ENCODE measurements at places on chromosomes 12 and 14.
A peak's percentile ranks its signal among the peaks of the same experiment; 100 is the strongest.

- no peak for DNase-seq
These were observed 52.6 kb downstream of the EEA1 start for GRCh38 chr12:92876496-92876895.

DNA sequence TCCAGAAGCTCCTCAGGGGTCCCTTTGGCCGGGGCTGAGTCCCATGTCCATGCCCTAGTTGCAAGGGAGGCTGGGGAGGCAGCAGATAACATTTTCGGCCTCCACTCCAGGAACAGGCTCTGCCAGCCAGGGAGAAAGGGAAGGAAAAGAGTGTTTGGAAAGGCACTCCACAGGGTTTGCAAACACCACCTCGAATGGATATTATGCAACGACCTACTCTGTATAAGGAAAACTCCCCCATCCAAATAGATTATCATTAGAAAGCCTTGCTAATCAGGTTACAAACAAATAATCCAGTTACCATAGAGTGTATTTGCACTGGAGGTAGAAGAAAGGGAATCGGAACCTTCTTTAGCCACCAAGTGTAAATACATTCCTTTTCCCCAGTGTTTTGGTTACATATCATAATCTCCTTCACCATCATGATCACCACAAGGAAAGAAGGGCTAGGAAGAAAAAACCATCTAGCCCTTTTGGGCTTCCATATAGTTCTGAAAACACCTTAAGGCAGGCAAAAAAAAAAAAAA lies 40.4 kb downstream of the TMCC3 start:
- DNase-seq = no peak

DNA sequence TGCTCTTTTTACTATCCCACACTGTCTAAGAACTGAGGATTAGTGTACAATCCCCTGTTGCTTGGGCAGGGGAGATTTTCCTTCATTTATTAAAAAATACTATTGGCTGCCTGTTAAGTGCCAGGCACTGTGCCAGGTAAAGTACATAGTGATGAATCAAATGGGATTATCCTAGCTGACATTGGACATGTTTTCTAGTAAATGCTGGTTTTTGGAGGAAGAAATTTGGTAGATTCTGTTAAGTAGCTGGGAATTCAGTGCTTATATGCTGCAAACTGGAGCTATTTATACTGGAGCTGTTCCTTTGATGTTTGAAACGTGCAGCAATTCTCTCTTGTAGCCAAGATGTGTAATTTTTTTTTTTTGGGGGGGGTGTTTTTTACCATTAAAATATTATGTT lies 299.6 kb downstream of the EMP1 start:
- no peak for DNase-seq

GRCh38 chr12:101051151-101051550 lies 158.9 kb downstream of the SLC5A8 start:
- DNase-seq = no peak

DNA sequence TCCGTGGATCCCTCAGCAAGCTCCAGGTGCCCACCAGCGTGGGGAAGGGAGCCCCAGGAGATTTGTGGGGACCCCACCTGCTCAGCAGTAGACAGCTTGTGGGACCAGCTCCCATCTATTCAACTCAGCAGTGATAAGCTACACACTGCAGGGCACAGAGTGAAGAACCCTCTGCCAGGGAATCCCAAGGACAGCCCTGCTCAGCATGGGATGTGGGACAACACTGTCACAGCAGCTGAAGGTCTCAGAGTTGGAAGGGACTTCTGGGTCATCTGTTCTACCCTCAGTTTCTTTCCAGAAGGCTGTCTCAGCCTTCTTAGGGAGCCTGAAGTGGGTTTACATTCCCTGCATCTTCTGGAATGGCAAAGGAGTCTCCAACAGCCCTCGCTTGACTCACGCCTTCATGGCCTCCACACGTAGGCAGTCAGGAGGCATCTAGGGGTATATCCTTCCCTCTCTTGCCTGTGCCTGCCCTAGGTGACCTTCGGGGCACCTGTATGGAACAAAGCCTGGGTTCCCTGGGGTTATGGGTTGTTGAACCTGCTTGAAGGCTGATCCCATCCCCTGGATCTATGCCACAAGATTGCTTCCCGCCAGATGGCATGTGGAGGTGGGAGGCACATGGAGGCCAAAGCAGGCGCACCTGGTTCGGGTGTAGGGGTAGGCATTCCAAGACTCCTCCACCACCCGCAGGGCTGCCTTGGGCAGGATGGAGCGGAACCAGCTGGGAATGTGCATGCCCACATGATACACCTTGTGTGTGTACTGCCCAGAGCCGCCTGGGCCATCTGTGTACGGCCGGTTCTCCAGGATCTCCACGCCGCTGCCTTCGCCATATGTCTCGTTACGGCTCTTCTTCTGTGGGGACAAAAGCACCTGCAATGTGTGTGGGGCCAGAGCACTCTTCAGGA lies 33.0 kb downstream of the ARL6IP4 start:
- DNase-seq = no peak

DNA sequence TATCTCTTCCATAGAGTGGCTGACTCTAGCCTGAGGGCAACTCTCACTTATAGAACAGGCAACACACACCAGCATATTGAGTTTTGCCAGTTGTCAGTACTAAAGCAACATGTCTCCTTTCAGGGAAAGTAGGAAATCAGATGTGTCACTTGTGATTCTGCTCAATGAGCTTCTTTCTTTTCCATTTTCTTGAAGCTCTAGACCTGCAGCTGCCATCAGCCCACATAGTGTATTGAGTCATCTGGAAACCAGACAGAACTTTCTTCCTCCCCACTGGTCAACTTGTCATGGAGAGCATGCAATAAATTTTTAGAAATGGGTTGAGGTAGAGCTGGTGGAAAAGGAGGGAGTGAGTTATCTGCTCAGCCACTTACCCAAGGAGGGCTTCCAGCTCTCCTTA lies 209.0 kb upstream of the PLEKHG7 start:
- DNase-seq = peak; percentile 68

DNA sequence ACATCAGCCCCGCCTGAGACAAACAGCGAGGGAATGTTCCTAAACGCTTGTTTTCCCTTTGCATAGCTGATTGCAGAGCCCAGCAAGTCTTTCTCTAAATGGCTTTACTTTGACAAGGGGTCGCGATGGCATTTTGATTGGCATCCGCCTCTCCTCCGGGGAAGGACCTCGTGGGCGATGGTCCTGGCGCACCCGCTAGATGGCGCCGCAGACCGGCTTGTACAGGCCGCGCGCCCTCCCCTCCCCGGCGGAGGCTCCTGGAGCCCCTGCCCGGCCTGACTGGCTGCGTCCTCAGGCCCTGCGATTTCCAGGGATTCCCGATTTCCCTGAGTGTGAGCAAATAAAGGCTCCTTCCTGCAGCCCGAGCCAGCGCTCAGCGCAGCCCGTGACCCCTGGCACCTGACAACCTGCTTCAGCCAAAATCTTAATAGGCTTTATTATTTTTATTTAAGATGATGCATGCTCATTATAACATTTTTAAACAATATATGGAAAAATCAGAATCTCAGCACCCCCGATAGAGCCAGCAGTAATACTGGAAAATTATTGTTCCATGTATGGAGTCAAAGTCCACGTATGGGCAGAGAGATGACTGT lies 468.3 kb downstream of the AACS start:
- peak; percentile 32 for DNase-seq

DNA sequence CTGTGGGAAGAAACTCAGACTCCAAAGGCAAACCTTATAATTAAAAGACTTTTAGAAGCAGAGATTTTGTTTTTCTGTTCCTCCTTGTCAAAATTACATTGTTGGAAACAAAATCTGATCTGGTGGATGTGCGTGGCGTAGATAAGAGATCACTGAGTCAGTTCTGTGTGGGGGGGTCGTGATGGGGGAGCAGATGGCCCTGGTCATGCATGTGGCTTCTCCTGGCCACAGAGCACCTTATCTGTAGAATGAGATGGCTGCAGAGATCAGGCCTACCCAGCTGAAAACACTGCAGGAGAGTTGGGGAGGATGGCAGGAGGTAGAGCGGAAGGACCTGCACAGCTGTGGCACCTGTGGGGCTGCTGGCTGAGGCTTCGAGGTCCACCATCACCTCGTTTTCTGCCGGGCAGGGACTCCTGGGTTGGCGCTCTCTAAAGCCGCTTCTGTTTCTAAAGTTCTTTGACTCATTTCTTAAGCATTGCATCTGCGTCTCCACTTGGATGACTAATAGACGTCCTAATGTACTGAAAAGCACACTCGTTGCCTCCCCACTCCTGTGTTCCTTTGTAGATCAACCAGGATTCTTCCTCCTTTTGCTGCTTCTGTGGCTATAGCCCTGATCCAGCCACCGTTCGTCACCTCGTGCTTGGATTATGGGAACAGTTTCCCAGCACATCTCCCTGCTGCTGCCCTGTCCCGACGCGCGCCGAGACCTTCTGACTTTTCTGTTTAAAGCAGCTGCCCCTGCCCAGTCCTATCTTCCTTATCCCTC lies 93.4 kb downstream of the TSPAN9 start:
- DNase-seq = no peak

GRCh38 chr14:35285168-35286002 lies 6.8 kb upstream of the PSMA6 start:
- DNase-seq = peak; percentile 84

DNA sequence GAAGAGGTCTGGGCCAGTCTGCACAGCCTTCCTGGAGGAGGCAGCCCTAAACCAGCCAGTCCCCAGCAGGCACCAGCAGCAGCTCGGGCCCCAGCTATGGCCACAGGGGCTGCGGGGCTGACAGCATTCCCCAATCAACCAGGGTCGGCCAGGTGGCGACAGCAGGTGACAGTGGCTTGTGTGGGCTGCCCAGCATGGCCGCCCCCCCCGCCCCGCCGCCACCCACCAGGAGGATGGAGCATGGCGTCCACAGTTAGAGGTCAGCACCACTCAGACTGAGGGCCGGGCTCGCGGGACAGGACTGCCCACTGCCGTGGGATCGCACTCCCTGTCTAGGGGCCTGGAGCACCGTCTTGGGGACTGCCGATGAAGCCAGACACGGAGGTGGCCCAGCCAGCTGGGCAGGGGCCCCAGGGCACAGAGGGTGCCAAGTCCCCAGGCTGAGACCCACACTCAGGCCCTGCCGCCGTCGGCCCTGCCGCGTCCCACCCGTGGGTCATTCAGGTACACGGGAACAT lies 15.0 kb downstream of the AKT1 start:
- no peak for DNase-seq

DNA sequence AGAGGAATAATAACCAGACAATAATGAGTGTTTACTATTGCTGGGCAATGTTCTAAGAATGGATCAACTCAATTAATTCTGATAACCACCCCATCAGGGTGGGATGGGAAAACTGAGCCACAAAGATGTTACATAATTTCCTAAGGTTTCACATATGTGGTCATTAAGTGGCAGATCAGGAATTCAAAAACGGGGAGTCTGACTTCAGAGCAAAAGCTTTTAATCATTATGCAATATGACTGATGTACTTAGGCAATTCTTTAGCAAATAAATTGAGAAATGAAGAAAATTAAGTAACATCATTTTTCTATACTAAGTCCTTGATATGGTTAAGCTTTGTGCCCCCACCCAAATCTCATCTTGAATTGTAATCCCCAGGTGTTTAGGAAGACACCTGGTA lies 53.4 kb downstream of the PLCZ1 start:
- DNase-seq = no peak

DNA sequence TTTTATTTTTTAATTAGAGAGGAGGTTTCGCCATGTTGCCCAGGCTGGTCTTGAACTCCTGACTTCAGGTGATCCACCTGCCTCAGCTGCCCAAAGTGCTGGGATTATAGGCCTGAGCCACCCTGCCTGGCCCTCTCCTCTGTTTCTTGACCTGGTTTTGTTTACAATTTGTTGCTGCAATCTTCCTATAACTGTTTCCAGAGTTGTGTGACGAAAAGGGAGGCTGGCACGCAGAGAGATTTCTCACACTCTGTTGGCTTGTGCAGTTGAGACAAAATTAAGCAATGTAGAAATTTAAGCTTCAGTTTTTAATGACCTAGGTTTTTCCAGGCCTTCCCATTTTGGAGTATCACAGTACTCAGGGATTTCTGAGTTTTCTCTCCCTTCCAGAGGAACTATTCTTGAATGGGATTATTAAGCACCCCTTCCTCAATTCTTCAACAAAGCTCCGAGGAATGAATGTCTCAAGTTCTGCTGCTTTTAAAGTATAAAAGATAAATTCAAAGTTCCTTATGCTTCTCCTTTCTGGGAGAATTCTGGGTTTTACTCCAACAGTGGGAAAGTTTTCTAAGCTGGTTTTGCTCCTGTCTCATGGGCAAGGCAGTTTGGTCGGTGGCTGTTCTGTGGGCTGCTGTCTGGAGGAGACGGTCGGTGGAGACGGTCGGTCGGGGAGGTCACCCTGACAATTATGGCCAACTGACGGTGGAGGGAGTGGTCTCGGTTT lies 20.4 kb upstream of the FOS start:
- no peak for DNase-seq

DNA sequence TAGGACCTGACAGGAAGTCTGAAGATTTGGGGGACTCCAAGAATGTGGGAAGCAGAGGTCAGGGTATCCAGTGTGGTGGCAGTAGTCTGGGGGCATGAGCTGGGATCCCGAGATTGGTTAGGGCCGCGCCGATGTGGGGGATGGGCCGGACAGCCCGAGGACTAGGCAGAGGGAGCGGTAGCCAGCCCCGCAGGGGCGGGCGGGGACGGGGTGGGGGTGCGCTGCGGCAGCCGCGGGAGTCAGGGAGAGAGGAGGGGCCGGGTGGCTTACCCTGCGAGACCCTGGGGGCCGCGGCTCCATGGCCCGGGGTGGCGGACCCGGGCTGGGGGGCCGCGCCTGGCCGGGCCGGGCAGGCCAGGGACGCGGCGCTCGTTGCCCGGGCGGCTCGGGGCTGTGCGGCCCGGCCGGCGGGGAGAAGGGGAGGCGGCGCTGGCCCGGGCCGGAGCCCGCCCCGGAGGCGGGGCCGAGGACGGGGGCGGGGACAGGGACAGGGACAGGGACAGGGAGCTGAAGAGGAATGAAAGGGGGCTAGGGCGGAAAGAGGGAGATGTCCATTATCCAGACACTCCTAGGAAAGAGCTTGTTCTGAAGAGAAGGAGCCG lies 5.6 kb downstream of the ZNF385A start:
- no peak for DNase-seq

DNA sequence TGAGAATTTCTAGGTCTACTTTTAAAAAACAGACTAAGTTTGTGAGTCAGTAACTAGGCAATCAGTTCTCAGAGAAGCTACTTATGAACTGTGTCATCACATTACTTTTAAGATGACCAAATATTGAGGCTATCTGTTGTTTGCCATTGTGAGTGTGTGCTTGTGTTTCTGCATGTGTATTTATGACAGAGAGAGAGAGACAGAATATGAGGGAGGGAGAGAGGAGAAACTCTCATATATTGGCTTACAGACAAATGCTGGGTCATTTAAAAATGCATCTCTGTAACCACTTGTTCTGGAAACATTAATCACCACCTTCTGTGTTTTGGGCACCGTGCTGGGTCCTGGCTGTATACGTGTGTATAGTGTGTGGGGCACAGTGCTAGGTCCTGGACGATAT lies 161.5 kb upstream of the FRMD6 start:
- no peak for DNase-seq

- DNase-seq = no peak
These were observed at the start of gene TMEM52B for GRCh38 chr12:10178821-10179220. Gene TMEM52B, plus strand, starts transcription at chr12:10179032. Its CDS starts 543 bp downstream, at chr12:10179575.

- DNase-seq = no peak
These were observed 42.0 kb upstream of the TOMM20L start for GRCh38 chr14:58353516-58354299.

GRCh38 chr12:46264057-46264456 lies 4.8 kb downstream of the SLC38A1 start:
- peak; percentile 41 for DNase-seq

Data from GM06990 (cell line).